Amniotic epithelial cell (primary cell): ENCODE measurements at places on chromosomes 5 and 9.
A peak's percentile ranks its signal among the peaks of the same experiment; 100 is the strongest.

- DNase-seq, result no peak
Observed at GRCh38 chr5:78573318-78573717, 75.3 kb downstream of the LHFPL2 start.

GRCh38 chr5:169760229-169760628 is 123.2 kb downstream of the DOCK2 start:
- DNase-seq, result no peak

DNA sequence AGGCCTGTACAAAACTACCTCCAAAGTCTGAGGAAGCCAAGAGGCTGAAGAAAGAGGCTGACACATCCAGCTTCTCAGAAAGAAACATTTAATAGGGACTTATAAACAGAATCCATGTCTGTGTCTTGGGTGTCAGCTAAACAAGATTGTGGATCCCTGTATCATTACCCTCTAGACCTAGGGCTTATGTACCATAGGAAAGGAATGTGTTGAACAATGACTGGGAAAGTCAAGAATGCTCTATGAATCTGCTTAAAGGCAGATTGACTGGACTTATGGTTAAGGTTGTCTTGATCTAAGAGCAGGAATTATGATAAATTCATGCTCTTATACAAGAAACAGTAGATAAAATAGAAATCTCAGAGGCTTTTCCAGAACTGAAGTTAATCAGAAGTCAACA is 335.7 kb upstream of the RPS23 start:
- DNase-seq, result peak; percentile 74

DNA sequence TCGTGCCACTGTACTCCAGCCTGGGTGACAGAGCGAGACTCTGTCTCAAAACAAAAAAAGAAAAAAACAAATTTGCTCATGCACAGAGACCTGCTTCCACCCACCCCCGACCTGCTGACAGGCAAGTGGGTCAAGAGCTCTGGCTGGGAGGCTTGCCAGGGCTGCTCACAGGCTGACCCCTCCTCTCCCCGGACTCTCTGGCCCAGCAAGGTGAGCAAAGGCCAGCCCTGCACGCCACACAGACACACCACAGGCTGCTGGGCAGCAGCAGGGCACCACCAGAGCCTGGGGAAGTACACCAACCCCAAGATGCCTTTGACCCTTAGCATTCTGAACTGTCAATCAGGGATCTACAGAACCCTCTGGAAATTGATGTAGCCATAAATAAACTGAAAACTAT is 29.2 kb downstream of the NSUN2 start:
- no peak for DNase-seq

- no peak for DNase-seq
Observed at GRCh38 chr9:22790329-22790728, 343.7 kb downstream of the DMRTA1 start.

DNA sequence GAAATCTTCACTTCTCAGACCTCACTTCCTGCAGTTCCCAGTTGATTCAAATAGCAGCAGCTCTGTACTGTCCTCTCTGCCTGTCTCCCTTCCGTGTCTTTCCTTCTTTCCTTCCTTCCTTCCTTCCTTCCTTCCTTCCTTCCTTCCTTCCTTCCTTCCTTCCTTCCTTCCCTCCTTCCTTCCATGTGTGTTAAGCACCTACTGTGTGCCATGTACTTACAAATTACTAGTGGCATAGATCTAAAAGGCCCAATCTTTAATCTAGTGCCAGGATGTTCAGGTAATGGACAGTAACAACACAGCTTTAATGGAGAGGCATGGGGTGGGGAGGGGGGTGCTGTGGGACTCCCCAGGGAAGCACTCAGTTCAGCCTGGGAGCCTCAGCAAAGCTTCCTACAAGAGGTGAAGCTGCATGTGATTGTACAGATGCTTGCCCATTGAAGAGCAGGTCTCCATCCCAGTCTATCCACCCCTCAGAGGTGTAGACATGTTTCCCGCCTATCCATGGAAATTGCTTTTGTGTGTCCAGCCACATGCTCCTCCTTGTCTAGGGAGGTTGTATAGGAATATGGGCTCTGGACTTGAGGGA is 106.0 kb downstream of the RGS3 start:
- no peak for DNase-seq

- no peak for DNase-seq
Observed at GRCh38 chr5:156667616-156668015, 182.5 kb upstream of the PPP1R2B start.

DNA sequence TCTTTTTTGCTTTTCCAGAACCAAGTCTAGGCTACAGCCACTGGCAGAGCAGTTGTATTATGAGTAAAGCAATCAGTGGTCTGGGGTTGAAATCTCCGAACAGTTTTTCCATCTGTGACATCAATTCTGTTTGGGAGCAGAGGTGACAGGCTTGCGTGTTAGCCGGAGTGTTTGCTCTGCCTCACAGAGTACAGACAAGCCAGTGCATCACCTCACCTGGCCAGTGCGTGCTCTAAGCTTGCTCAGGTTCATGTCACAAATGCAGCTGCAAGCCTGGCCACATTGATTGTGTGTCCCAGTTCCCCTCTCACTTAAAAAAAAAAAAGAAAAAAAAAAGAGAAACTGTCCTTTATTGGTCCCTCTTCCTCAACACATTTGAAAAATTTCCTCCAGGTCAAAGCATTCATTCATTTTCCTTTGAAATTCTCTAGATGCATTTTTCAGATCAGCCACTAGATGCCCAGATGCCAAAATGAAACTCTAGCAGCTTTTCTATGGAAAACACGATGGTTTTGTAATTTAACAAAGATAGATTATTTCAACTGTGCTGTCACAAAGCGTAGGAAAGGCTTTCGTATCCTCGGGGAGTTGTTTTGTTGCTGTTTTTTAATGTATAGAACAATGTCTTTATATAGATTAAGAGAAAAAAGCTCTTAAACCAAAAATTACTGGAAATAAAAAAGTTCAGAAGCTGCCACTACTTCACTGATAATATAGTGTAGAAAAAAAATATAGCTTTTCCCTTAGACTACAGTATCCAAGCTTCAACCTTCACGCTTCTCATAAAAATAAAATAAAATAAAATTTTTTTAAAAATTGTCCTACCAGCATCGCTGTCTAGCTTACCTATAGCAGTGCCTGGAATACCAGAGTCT is 585.5 kb downstream of the TLE1 start:
- no peak for DNase-seq

- DNase-seq, result no peak
Observed at GRCh38 chr9:138111607-138112006, 234.0 kb downstream of the CACNA1B start.

GRCh38 chr5:168916852-168917251 is 337.7 kb upstream of the PANK3 start:
- DNase-seq, result peak; percentile 50

GRCh38 chr5:91434348-91434747 is 51.2 kb upstream of the ARRDC3 start:
- DNase-seq, result peak; percentile 19

- DNase-seq, result no peak
Observed at GRCh38 chr5:166898166-166898565, 1393.3 kb upstream of the WWC1 start.

DNA sequence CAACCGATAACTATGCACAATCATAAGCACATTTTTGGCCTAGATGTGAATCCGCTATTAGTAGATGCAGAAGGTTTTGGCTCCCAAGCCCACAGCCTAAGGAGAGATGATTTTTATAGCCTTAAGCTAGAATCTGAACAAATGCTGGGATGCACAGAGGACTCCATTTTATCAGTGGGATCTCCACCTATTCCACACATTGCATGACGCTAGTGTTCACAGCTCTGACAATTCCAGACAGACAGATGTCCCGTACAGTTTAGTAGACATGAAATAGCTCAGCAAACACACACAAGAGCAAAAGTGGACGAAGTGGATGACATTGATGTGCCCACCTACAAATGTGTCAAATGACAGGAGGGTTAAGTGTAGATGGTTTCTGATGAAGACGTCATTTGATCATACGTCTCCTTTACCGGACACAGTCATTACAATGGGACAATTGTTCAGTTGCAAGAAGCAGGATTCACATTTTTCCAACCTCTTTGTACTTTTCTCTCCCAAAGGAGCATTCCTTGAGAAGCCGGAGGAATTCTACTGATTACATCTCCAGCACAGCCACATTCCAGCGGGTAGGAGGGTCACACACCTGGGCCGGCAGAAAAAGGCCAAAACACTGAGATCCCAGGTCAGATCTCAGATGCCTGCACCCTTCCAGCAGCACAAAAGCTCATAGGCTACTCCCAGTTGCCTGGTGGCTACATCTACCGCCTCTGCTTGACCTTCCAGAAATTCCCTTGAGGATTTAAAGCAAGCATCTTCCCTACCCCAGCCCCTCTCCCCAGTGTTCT is 202.4 kb downstream of the SLIT3 start:
- no peak for DNase-seq

- DNase-seq, result no peak
Observed at GRCh38 chr5:55385846-55386245, 78.1 kb downstream of the MTREX start.

GRCh38 chr5:88660264-88660946 is 222.6 kb downstream of the MEF2C start:
- peak; percentile 4 for DNase-seq

DNA sequence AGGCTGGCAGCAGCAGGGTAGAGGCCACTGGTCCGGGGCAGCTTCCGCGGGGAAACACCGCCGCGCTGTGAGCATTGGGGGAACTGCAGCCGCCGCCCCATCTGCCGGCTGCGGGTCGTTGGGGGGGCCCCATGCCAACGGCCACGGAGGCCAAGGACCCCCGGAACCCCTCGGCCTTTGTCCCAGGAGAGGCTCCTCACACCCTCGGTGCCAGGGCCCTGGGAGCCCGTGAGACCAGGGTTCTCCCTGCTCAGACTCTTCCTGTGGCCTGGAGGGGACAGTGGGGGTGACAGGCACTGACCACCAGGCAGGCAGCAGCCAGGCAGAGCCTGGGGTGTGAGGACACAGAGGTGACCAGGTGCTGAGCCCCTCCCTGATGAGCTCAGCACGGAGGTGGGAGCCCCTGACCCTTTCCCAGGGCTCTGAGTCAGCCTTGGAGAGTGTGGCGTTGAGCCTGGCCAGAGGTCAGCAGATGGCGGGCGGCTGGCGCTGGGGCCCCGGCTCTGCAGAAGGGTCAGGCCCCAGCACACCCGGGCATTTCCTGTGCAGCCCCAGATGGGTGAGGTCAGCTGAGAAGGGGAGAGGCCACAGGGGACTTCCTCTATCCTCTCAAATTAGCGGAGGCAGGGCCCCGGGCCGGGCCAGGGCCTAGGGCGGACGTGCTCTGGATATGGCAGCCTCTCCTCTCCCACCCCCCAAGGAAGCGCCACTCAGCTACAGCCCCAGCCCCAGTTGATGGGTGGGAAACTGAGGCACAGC is 17.9 kb upstream of the EGFL7 start:
- peak; percentile 38 for DNase-seq
